ENCODE measurements at places on chromosomes 12 and 14.

GRCh38 chr14:77980475-77981321 is 180.8 kb downstream of the ADCK1 start:
- DNase-seq = no peak

GRCh38 chr12:107125833-107126232 is 32.5 kb upstream of the CRY1 start:
- no peak for DNase-seq

DNA sequence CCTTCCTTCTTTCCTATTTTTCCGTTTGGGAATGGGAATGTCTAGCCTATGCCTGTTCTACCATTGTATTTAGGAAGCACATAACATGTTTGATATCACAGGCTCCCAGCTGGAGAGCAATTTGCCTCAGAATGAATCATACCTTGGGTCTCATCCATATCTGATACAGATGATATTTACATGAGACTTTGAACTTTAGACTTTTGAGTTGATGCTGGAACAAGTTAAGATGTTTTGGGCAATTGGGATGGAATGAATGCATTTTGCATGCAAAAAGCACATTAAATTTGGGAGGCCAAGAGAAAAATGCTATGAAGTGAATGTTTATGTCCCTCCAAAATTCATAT is 61.9 kb upstream of the BEGAIN start:
- DNase-seq = no peak

GRCh38 chr12:47238669-47239114 is 158.9 kb upstream of the AMIGO2 start:
- no peak for DNase-seq

Data from SK-N-SH (cell line).